Effector CD8-positive, alpha-beta T cell (primary cell): ENCODE measurements at places on chromosomes 7 and 10.
A peak's percentile ranks its signal among the peaks of the same experiment; 100 is the strongest.

DNA sequence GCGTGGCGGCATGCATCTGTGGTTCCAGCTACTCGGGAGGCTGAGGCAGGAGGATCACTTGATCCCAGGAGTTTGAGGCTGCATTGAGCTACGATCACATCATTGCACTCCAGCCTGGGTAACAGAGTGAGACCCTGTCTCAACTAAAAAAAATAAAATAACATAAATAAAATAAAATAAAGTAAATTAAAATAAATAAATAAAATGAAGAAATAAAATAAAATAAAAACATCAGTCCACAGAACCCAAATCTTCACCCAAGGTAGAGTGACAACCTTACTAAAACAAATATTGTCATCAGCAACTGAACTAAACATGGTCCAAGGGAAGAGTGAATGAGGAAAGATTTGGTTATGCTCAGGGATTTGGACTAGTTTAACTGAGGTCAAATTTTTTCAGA is 24.8 kb upstream of the OCM2 start:
- DNase-seq, result no peak

DNA sequence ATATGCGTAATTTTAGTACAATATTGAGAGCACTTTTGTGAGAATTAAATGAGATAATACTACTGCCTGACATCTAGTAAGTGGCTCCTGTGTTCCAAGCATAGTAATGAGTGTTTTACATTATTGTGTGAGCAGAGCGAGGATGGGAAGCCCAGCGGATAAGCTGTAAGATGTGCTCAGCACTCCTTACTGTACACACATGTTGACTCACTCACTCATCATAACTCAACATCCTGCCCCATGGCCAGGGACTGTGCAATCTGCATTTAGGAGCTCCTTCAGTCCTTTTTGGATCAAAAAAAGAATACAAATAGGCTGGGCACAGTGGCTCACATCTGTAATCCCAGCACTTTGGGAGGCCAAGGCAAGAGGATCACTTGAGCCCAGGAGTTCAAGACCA is 72.9 kb upstream of the NEBL start:
- no peak for DNase-seq

GRCh38 chr7:106864298-106865081 is 592 bp upstream of the PIK3CG start:
- DNase-seq, result no peak

- no peak for DNase-seq
Observed at GRCh38 chr7:36851382-36851781, 127.1 kb upstream of the AOAH start.

DNA sequence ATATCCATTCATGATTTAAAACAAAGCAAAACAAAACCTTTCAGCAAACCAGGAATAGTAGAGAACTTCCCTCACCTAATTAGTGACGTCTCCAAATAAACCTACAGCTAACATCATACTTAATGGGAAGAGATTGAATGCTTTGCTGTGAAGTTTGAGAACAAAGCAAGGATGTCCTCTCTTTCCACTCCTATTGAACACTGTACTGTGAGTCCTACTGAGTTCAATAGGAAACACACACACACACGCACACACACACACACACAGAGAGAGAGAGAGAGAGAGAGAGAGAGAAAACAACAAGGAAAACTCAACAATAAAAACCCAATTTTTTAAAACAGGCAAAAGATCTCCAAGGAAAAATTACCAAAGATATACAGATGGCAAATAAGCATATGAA is 32.3 kb downstream of the PODXL start:
- no peak for DNase-seq

DNA sequence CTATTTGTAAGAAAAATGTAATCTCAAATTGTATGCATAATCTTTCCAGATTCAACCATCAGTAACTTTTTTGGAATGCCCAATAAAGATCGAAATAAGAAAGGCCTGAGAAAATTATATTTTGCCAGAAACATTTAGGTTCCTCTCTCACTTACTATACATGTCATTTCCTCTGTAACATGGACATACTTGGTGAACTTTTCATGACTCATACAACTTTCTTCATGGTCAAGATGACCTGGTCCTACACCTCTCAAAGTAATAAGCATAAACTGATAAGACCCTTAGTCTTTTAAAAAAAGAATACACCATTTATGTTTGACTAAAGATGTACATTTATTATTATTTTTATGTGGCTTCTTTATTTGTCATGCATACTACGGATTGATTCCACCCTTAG is 125.3 kb downstream of the REEP3 start:
- no peak for DNase-seq

- DNase-seq, result no peak
Observed at GRCh38 chr7:8035647-8036518, 67.3 kb downstream of the GLCCI1 start.

- DNase-seq, result no peak
Observed at GRCh38 chr10:119477444-119477843, 65.1 kb downstream of the RGS10 start.

DNA sequence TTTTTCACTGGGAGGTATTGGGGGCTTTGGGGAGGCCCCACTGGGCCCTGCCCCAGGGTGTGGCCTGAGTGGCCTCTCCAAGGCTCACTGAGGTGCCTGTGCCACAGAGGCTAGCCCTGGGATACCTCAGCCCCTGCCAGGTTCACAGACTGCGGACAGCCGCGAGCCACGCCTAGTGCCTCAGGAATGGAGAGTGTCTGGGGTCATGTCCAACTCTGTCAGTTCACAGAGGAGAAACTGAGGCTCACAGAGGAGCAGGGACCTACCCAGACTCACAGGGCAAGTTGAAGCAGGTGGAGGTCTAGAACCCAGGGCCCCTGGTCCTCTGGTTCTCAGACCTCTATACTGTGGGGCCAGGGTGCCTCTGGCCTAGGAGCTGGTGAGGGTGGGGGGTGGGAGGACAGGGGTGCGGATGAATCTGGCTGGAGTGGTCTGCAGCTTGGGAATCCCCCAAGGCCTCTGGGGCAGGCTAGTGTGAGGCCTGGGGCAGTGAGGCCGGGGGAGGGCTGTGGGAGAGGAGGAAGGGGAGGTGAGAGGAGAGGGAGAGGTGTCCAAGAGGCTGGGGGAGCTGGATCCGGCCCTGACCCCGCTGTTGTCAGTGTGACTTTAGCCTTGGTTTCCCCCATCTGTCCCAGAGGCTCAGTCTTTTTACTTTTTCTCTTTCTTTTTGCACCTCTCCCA is 20.0 kb downstream of the NEURL1 start:
- DNase-seq, result no peak

GRCh38 chr10:103605359-103606096 is 112.0 kb downstream of the NEURL1 start:
- DNase-seq, result peak; percentile 22

DNA sequence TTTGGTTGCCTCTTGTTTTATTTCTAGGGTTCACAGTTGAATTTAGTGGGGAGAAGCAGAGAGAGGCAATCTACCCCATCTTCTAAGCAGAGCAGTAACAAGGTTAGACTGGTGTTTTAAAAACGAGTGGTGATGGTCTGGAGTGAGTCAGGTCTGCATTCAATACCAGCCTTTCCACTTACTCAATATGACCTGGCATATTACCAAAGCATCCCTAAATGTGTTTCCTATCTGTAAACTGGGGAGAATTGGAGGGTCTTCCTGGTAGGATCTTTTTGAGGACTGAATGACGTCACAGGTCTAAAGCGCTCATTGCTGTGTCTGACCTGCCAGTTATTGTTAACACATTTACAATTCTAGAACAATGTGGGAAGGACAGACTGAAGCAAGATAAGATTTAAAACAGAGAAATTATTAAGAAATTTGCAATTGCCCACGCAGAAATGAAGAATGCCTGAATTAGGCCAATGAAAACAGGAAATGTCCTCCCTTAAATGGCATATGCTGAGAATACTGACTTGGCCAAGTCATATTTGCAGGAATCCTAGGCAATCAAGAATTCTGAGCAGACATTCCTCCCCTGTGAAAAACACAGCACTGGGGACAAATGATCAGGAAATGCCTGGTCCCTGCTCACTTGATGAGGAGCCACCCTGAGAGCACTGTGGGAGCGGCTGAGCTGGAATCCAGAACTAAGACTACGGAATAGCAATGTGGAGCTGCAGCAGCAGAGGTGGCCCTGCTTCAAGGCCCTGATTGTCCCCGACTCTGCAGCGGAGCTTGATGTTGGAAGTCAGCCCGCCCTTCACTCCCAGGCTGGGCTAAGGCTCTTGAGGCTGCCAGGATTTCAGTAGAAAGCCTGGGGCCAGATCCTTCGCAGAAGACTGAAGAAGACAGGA is 184.5 kb upstream of the CXCL12 start:
- no peak for DNase-seq

- DNase-seq, result no peak
Observed at GRCh38 chr10:14953424-14954000, 384 bp downstream of the DCLRE1C start.

DNA sequence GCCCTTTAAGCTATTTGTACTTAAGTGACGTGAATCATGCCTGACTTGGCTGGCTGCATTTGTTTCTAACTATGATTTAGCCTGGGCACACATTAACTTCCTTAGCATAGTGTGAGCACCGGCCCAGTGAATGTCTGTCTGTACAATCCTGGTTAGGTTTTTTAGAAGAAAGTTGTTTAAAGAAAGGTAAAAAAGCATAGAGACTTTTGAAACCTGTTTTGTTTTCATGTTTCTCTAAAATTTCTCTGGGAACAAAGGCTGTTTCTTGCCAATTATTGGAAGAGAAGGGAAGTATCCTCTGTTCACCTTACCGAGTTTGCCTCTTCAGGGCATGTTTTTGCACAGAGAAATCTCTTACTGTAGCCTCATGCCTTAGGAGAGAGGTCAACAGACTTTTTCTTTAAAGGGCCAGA is 42.9 kb upstream of the MET start:
- no peak for DNase-seq

- DNase-seq, result no peak
Observed at GRCh38 chr7:91263384-91264045, 718 bp upstream of the FZD1 start.

DNA sequence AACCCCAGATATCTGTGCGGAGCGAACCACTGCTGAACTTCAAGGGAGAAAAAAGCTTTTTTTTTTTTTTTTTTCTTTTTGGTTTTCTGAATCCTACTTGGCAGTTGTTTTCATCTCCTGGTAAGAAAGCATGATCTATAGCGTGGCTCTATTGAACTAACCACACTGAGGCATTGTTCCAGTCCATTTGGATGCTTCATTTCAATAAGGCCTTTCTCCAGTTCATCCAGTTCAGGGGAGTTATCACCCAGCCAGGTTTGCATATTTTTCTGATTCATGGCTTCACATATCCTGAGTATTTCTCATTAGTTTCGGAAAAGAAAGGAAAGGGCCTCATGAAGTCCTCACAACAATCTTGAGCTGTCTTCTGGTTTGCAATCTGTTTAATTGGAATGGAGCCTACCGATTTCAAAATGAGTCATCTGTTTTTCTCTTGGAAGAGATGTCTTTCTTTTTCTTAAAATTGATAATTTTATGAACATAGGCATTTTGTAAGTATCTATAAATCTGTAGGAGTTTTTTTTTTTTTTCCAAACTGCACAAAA is 93.1 kb upstream of the STEAP4 start:
- no peak for DNase-seq

DNA sequence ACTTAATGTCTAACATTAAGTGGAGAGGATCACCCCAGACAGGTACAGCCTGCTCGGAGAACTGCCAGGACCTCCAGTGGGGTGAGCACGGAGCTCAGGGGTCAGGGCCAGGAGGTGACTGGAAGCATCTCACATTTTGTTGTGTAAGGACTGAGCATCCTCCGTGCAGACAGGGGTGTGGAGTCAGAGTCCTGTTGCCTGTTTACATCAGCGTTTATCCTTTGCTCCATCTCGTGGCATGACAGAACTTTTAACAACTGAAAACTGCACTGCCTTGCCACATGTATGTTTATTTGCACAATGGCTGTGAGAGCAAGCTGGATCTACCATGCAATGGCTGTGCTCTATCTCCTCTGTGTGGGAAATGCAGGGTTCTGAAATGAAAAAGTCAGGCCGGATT is 175.4 kb upstream of the AKR1E2 start:
- DNase-seq, result no peak

GRCh38 chr10:7434378-7434777 is 23.5 kb upstream of the SFMBT2 start:
- no peak for DNase-seq

- no peak for DNase-seq
Observed at GRCh38 chr10:12513775-12514673, 164.7 kb downstream of the CAMK1D start.

DNA sequence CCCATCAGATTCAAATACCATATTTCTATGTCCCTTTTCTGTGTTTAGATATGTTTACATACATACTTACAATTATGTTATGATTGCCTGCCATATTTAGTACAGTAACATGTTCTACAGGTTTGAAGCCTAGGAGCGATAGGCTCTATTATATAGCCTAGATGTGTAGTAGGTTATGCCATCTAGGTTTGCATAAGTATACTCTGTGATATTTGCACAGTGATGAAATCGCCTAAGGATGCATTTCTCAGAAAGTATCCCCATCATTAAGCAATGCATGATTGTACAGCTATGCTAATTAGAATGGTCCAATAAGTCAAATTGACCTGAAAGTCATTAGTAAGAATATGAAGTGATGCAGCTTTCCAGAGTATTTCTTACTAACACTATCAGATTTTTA is 1171.7 kb upstream of the LRRTM3 start:
- no peak for DNase-seq

DNA sequence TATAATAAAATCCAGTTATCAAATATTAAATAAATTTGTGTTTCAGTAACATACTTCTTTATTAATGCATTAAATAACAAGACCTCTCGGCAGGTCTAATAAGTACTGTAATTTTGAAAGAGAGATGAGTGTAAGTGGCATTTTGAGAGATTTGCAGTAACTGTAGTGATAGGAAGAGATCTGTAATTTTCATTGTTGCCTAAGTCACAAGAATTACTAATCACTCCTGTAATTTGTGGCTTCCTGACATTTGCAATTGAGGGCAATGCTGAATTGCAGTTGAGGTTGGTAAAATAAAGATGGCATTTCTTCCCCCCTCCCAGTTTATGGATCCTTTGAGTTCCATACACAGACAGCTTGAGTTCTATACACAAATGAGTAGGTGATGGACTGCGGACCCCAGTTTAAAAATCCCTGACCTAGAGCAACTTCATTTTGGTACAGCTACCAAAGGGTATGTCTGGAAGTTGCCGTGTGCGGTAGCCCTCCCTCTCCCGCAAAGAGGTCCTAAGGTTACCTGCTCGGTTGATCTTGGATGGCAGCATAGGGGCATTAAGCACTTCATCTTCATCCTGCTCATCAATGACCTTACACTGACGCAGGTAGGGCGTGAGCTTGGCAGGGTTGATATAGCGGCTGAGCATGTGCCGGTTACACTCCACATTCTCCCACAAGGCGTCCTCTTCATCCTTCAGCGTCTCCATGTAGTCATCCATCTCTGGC is 96.4 kb downstream of the CARD11 start:
- no peak for DNase-seq
